Motor neuron (in vitro differentiated cells): ENCODE measurements at places on chromosomes 4 and X. TPM values are rescaled to one million over a fixed set of nuclear protein-coding genes. Genes with fewer than 3 reads are reported as not detected.

QRFPR gene
- total RNA-seq: not detected in 2 replicates

FOXO4 gene
- total RNA-seq: 6.2 and 6.9 TPM in 2 replicates

CDKL2 gene
- total RNA-seq: 1.7 and 1.8 TPM in 2 replicates

GRCh38 chrX:41180194-41180908, 95.1 kb downstream of the USP9X start:
- no peak for ATAC-seq

DNA sequence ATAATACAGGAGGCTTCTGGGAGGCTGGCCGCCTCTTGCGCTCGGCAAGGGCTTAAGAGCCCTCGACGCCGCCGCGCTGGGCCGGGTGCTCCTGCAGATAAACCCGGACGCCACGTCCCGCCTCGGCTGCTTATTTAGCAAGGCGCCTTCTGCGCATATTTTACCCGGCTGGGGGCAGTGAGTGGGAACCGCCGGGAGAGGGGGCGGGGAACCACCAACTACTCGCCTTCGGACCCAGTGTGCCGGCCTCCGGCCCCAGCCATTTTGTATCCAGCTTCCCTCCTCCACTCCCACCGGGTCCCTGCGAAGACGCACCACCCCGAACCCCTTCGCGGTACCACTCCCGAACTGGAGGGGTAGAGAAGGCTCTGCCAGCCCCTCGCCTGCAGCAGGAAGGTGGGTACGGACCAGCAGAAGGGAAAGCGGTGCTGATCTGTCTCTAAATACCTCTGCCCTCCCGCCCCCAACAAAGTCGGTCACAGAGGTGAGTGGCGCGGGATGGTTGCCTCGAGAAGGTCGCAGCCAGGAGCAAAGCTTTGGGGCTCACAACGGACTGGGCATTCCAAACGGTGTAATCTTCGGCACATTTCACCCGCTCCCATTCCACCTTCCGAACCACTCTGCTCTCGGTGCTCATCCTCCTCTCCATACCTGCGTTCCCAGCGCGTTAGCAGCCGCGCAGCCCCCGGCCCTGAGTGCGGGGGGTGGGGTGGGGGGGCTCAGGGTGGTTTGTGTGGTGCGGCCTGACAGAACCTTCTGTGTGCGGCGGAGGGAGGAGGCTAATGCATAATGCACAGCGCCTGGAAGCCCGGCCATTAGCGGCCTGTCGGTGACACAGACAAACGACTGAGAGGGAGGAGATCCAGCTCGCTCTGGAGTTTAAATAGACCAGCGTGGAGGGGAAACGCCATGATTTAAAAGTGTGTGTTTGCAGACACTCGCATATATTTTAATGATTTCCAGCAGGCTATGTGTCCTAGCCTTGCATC, 4.9 kb upstream of the BCOR start:
- peak; percentile 31 for ATAC-seq

DNA sequence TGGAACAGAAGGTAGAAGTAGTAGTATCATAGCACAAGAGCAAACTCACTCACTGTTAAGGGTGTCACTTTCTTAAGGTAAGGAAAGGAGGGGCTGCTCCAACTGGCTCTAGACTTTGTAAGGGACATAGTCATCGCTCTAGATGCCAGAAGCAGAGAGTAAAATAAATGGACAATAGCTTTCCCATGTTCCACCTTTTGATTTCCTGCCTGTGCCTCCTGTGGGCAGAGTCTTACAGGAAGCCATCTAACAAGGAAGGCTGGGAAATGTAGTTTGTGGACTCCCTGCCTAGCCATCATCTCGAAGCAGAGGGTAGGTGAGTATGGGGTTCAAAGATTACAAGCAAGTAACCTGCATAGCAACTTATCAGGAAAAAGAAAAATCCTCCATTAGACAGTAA, 1.7 kb upstream of the METTL14 start:
- ATAC-seq: no peak

- no peak for ATAC-seq
Measured at GRCh38 chr4:36278789-36279188, 2.6 kb upstream of the DTHD1 start.

DNA sequence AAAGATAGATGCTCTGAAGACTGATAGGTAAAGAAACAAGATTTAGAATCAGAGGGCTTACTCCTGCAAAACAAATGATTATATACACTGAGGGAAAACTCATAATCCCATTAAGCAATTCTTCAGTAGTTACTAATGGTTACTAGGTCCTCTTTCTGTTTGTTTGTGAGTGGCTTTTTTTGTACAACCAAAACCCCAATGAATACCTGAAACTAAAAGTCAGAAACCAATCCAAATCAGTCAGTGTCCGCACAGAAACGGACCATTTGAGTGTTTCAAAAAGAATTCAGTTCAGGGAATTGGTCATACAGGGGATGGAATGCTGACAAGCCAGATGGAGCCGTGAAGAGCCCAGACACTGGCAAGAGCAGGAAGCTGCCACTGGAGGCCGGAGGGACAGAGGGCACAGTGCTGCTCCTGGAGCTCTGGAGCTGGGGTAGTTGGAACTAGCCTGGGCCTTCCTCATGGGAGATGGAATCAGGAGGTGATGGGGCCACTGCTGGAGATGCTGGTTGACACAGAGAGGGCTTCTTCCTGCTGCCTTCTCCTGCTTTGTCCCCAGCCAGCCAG, 31.9 kb downstream of the SETD7 start:
- ATAC-seq: no peak
